Stimulated activated CD4-positive, alpha-beta T cell treated with anti-CD3 and anti-CD28 coated beads, Interleukin-15, amount 100 ng/mL, for 1 hour (primary cell): ENCODE measurements at places on chromosomes 13 and 19.

DNA sequence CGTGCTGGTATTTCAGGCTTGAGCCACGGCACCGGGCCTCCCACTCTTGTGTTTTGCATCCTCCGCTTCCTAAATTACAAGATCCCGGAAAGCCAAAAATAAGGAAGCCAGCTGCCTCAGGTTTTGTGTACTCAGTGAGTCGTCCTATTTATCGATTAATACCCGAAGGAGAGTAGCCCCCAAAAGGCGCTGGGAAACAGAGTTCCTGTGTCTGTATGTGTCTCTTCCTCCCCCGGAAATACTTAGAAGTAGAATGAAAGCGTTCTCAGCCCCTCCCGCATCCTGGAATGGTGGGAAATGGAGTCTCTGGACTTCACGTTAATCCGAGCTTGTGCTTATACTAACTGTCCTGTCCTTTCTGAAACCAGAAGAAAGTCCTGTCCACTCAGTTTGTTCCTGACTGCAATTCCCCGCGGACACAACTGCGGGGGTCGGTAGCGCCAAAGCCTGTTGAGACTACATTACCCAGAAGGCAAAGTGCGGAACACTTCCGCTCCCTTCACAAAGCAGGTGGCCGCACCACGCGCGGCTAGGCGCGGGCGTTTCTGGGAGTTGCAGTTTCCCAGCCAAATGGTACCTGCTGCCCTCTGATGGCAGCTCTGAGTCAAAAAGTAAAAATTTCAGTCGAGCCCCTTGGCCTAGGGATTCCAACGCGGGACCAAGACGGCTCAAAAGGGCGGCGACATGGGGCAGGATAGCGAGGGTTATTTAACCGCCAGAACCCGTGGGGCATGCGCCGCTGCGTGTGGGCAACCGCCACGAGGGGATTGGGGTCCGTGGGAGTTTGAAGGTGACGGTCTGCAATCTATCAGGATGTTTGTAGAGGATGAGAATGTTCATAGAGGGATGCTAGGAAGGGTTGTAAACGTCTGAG lies 2.2 kb upstream of the GSK3A start:
- peak; percentile 82 for DNase-seq

DNA sequence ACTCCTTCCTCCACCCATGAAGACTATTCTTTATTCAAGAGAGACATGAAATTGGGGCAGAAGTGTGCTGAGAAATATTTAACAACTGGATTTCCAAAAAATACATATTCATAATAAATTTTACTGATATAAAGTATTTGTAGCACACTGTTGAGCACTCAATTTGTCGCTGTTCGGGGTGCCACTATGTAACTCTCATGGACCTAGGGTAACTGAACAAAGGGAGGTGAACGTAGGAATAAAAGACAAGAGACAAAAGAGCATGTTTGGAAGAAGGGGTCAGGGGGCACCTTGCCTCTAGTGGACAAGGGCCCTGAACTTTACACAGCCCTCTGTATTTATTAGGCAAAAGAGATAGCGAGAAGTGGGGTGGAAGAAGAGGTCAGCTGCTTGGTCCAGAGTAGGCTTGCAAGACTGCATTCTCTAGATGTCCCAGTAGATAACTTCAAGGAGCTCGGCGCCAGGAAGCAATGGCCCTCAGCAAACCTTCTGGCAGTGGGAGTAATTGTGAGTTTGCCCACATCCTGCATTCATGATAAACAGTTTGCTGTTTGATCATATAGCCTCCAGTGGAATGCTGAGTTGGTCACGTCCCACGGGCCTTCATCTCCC lies 4.5 kb upstream of the ZNF175 start:
- DNase-seq = no peak

DNA sequence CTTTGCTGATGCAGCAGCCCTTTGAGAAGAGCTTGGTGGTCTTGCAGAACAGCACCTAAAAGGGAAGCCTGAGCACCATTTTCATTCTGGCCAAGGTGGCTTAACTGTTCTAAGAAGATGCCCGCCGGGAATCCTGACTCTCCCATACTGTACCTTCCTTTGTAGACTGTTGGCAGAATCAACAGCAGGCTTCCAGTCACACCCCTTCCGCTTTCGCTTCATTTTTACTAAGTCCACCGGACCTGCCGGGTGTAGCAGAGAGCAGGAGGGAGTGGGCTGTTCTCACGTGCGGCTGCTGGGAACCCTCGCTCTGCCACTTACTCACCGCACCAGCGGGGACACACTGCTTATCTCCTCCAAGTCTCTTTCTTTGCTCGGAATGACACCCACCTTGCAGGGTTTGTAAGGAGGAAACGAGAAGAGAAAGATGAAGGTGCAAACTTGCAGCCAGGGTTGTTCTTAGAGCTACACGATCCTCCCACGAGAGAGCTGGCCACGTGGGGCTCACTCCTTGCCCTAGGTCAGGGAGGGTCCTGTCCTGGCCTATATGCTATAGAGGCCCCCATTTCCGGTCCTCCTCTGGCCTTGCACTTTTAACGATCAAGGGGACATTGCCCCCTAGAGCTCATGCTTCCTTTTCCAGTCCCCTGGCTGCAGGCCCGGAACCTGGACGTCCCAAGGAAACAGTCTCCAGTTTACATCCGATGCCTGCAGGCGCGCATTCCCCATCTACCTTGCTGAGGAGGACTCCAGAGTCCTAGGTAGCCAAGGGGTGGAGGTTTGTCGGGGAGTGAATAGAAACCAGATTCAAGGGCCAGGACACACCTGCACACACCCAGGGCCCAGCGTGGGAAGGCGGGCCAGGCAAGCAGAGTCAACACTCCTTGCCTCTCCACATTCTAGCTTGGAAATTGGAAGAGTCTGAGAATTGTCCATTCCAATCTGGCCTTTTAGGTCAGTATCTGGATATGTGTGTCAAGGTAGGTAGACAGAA lies 453.6 kb downstream of the IRS2 start:
- DNase-seq = no peak

- no peak for DNase-seq
Measured at GRCh38 chr13:51770160-51770559, 33.8 kb downstream of the DHRS12 start.

DNA sequence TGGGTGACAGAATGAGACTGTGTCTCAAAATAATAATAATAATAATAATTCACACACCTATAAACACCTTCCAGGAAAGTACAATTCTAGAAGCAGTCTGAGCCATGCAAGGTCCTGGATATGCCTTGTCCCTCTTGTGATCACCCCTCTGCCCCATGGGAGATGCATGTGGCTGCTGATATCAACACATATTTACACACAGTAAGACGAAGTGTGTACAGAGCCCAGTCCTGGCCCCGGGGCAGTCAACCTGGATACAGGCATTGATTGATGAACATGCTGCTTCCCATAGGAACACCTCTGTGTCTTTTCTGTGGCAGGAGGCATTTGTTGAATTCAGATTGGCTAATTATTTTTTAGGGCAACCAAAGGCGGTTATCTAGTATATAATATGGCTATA lies 3.2 kb downstream of the SULT2A1 start:
- DNase-seq = no peak

DNA sequence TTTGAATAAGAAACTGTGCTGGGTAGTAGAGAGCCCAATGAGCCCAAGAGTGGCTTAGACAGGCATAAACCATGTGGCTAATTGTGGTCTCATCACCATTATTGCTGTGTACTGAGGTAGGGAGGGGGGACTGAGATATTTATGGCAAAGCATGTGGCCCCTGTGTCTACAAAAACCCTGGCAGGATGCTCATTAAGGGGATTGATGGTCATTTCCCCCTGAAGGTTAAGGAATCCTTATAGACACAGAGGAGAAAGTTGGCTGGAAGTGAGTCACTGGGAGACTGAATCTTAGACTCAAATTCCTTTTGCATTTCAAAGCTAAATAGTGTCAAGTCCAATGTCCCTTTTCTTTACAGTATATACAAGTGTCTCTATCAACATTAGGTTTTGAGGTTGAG lies 9.8 kb upstream of the DACT3 start:
- no peak for DNase-seq

DNA sequence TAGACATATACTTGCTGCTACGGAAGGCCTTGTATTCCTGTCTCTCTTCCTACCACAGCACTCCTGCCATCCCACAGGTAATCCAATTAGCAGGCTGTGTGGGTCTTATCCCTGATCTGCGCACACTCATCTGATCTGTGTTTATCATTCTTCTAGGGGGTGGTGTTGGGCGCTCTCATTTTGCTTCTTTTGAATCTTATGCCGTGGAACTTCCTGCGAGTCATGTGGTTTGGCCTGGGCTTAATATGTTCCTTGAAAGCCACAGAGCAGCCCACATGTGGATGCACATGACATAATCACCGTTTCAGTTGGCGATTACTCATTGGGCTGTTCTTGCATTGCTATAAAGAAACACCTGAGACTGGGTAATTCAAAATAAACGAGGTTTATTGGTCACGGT lies 7.5 kb downstream of the RASA3 start:
- DNase-seq = no peak

DNA sequence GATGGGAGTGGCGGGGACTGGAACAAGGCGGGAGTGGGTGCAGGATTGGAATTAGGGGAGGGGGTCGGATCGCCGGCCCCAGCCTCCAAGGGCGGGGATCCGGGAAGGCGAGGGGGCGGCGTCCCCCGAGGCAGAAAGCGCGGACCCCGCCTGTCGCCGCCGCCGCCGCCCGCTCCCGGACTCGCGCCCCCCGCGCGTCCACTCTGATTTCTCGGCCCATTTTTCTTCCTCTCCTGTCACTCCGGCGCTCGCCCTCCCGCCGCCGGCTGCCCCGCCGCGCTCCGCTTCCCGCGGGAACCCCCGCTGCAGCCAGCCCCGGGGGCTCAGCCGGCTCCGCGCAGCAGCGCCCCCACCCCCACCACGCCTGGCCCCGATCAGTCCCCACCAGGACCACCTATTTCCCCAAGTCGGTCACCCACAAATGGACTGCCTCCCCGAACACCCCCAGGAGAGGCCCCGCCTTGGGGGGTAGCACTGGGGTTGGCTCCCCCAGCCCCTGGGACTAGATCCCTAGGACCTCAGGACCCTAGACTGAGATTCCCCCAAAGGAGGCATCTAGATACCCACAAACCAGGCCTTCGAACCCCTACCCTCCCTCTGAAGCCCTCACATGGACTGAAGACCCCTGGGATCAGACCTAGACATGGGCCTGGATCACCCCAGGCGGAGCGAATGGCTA lies 12.6 kb upstream of the ERFL start:
- DNase-seq = no peak

DNA sequence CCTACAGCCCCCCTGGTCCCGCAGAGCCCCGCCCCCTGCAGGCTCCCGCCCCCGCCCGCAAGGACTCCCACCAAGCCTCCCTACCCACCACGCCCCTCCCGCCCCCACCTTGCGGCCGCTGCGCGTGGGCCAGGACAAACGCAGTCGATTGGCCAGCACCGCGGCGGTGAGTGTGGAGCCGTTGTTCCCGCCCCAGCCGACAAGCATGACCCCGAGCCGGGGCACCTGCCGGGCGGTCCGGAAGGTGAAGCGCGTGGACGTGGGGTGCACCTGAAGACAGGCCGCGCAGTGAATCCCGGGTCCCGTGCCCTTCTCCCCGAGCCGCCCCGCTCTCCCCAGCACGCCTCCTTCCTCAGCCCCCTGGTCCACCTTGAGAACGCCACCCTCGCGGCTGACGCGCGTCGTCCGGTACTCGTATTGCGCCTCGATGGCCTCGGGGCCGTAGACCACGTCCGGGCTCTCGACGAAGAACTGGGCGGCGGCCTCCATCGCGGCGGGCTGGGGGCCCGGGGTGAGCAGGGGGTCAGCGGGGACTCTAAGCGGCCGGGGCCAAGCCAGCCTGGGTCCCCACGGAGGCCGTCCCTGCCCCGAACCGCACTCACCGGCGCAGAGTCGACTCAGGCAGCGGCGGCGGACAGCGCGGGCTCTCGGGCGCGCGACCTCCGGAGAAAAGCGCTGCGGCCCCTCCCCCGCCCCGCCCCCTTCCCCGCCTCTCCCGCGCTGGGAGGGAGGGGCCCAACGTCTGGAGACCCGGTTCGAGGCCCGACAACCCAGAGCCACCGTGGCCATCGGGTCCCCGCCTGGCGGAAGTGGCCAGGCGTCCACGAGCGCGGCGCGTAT lies at the start of gene ISYNA1:
ISYNA1 (minus strand) TSS at position 643 of the 840 bp plus-strand sequence; CDS start at position 489, 154 bp downstream.
- no peak for DNase-seq

GRCh38 chr13:86907156-86907555 lies 764.0 kb upstream of the SLITRK5 start:
- DNase-seq = no peak

DNA sequence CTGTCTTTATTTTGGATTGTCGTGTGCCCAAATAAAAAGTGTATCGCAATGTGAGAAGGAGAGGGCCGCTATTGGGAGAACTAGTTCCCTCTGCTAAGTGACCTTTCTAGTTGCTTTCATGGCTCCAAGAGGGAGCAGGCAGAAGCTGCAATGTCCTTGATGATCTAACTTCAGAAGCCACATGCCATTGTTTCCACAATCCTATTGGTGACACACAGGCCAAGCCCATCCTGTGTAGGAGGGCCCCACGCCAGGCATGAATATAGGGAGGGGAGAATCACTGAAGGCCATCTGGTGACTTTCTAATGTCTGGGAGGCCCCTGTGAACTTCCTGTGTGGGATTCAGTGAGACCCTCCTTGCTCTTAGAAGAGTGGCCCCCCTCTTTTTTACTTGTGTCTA lies 47.8 kb upstream of the KPNA3 start:
- DNase-seq = no peak

GRCh38 chr13:105906746-105907145 lies 628.7 kb downstream of the EFNB2 start:
- no peak for DNase-seq

DNA sequence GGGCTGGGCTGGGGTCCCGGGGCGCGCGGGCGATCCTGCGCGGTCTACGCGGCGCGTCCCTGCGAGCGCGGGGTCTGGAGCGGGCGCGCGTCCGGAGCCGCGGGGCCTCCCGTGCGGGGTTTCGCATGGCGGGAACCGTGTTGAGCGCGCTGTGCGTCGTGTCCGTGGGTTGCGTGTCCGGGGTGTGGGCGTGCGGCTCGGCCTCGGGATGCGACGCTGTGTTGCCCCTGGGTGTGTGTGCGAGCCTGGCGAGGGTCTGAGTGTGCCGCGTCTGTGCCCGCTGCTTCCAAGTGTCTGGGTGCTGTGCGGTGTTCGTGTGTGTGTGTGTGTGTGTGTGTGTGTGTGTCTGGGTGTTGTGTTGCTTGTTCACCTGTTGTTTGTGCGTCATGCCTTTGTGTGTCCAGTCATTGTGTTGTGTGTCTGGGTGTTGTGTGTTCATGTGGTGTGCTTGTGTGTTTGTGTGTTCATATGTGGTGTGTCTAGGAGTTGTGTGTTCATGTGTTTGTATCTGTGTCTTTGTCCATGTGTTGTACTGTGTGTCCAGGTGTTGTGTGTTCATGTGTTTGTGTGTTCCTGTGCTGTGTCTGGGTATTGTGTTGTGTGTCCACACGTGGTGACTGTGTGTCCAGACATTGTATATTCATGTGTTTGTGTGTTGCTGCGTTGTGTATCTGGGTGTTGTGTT lies 552 bp downstream of the PLK5 start:
- no peak for DNase-seq

DNA sequence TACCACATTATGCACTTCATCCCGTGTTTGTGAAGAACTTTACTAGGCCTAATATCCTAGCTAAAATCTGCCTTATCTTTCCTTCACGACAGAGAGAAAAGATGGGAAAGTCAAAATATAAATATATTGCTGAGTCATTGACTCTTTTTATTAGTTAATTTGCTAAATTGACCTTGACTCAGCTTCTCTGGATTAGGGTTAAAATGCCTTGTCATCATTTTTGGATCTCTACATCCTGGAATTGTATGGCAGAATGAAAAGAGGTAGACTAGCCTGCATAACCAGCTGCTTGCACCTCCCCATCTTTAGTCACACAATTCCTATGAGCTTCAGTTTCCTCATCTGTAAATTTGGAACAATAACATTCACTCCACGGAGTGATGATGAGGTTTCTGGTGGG lies 280.3 kb downstream of the DCT start:
- no peak for DNase-seq
